ENCODE measurements at places on chromosomes 6 and 20.
A peak's percentile ranks its signal among the peaks of the same experiment; 100 is the strongest.

GRCh38 chr6:32685603-32686002 is 19.1 kb upstream of the HLA-DQB1 start:
- no peak for DNase-seq

- no peak for DNase-seq
These were observed 333.2 kb downstream of the DHX35 start for GRCh38 chr20:39295301-39295700.

DNA sequence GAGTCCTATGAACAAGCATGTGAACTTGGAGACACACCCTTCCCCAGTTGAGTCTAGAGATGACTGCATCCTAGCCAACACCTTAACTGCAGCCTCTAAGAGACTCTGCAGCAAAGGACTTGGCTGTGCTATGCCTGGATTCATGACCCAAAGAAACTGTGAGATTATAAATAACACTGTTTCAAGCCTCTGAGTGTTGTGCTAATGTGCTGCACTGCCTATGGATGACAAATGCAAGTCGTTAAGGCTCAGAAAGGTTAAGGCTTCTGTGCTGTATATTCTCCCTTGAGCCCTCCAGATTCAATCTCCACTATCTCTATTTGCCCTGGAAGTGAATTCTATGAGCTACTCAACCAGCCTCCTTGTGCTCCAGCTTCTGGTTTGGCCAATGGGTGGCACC is 116.5 kb upstream of the CBLN4 start:
- DNase-seq, result no peak

DNA sequence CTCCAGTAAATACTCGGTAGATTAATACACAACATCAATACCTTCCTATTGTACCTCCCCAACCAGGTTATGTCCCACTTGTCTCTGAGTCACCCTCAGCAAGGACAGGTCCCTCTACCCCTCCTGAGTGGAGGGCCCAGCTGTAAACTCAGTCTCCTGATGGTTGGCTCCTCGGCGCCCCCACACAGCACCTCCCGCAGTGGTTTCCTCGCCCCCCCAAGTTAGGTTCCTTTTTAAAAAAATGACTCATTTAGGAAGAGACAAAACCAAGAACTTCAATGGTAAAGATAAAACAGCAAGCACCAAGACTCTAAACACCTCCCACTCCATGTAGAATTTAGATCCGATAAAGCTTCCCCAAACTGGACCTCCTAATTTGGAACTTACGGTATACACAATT is 83.5 kb downstream of the TRERF1 start:
- DNase-seq, result no peak

DNA sequence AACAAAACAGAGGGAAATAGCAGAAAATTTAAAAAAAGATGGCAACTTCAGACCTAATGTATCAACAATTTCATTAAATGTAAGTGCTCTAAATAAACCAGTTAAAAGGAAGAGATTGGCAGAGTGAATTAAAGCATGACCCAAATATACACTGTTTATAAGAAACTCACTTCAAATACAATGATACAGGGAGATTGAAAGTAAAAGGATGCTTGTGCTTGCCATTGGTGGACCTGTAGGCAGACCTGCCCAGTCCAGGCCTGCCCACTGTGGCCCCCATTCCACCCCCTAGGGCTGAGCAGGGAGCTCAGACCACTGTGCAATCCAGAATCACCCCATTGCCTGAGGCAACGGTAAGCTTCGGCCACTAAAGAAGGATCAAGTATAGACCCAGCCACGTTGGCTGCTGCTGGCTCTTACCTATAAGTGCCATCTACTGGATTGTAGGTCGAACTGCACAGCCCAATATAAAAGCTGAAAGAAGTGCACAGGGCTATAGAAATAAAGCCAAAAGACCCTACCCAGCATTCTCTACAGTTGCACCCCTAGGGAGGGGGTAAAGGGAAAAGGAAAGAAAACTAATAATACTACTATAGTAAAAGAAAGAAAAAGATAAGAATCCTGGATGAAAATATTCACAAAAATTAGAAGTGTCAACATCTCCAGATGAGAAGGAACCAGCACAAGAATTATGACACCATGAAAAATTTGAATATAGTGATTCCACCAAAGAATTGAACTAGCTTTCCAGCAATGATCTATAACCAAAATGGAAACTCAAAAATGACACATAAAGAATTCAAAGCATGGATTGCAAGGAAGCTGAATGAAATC is 36.1 kb downstream of the PSMB1 start:
- peak; percentile 69 for DNase-seq

- DNase-seq, result no peak
These were observed 95.8 kb downstream of the ARMC2 start for GRCh38 chr6:108944071-108944470.

- DNase-seq, result no peak
These were observed 79.1 kb downstream of the EYA2 start for GRCh38 chr20:46973766-46974165.

GRCh38 chr6:118333772-118334171 is 214.3 kb upstream of the PLN start:
- no peak for DNase-seq

GRCh38 chr6:138007014-138007472 is 100.2 kb downstream of the PERP start:
- DNase-seq, result peak; percentile 26

DNA sequence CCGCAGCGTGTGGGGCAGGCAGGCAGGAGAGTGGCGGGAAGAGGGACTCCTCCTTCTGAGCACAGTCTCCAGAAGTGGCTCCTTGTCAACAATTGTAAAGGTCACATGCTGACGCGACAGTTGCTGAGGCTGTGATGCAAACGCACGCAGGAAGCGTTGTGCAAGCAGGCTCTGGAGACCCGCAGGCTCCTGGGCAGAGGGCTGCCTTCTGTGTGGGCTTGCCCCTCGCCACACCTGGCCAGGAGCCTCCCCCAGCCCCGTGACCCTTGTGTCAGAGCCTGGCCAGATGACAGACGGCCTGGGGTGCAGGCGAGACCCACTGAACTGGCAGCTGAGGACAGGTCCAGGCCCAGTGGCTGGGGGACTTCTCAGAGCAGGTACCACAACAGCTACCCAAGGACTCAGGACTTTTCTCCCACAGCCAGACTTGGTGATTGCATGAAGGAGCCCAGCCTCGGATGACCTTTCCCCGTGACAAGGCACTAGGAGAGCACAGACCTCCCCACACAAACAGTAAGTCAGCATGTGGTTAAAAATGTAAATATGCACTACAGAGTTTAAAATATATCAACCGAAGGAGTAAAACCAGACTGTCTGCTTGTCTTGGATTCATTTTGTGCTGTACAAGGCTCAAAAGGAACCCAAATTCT is 222.1 kb upstream of the RREB1 start:
- DNase-seq, result no peak

DNA sequence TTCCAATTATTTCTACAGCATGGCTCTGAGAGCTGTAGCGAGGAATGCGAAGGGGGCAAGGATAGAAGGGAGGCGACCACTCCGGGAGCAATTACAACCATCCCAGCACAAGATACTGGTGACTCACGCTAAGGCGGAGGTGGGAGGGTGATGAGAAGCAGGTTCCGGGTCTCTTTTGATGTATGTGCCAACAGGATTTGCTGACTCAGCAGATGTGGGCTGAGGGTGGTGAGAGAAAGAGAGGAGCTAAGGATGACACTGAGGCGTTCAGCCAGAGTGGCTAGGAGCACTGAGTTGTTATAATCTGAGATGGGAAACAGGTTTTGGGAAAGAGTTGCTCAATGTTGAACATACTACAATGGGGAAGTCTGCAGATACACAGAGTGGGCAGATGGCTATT is 9.3 kb upstream of the TXNDC5 start:
- DNase-seq, result no peak

DNA sequence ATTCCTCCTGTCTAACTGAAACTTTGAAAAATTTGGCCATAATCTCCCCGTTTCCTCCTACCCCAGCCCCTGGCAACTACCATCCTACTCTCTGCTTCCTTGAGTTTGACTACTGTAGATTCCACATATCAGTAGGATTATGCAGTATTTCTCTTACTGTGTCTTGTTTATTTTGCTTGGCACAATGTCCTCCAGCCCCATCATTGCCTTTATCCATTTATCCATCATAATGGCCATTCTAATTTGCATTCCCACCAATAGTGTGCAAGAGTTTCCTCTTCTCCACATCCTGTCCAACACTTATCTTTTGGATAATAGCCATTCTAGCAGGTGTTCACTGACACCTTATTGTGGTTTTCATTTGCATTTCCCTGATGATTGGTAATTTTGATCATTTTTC is 202.3 kb downstream of the THBS2 start:
- no peak for DNase-seq

DNA sequence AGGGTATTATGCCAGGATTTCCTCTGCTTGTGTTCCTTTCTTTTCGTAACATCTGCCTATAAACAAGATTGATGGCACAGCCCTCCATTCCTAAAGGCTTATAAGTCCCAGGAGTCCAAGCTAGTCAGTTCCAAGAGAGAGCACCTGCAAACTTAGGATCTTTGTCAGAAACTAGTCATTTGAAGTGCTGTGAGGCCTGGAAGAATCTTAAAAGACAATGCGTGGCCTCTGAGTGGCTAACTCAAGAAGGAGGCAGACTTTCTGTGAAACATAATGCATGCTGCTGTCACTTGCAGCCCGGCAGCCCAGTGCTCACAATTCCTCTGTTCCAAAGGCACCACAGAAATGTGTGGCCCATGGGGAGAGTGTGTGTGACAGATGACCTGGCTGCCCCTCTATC is 135.0 kb upstream of the SUPT3H start:
- DNase-seq, result no peak

All from HFFc6 (cell line).